ENCODE measurements at places on chromosomes 12 and 14.

DNA sequence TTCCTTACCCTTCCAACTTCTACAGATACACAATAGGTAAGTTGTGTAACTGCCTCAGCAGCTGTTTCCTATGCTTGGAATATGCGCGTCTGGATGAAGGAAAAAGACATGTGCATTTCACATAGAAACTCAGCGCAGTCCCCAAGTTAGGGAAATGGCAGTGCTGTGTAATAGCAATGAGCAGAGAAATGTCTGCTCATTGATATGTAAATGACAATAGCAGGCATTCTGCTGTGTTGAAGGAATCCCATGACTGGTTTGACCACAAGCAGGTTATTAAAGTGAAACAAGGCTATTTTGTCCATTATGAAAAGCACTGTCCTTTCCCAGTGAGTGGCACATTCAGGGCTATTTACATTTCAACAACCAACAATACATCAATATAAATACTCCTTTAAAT lies 106.6 kb downstream of the BTG1 start:
- DNase-seq = no peak

DNA sequence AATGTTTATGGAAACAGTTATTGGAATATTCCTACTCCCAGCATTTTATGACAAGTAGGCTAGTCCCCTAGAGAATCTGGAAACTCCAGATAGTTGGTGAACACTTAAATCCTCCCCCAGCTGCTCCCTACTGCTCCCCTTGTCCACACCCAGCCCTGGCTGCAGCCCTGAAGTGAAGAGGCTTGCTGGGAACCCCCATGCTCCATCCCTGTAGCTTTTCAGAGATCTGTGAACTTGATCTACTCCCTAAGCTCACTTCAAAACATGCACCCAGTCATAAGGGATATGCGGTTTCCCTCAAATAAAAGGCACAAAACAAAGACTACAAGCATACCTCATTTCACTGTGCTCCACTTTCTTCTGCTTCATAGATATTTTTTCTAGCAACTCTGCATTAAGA lies 33.2 kb downstream of the EGLN3 start:
- DNase-seq = no peak

DNA sequence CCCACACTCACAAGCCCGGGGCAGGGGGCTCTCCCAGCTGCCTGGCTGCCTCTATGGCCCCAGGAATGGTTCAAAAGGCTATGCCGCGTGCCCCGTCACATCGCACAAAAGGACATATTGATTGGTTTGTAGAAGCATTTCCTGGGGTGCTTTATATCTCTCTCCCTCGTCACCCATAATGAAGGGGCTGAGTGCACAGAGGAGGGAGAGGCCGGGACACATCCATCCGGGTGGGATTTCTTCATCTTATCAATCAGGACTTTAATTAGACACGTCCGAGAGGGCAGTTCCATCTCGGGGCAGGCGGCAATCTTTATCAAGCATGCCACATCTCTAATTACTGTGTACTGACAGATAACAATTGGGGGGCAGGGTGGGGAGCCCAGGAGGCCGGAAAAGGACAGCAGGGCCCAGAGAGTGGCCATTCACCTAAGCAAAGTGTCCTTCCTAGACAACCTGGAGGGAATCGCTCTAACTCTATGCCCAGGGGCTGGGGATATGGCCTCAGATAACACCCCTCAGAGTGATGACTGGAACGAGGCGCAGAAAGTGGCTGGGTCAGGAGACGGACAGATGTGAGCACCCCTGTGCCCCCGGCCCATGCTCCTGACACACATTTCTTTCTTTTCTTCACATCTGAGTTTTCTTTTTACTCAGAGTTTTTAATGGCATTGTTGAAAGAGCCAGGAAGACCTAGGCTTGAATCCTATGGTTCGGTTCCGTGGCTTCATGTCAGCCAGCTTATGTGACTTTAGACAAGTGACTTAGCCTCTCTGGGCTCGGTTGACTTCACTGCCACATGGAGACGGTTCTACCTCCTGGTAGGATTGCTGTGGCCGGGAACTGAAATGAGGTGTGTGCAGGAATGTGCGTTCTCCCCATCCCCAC lies 36.0 kb upstream of the ESRRB start:
- no peak for DNase-seq

- no peak for DNase-seq
Observed at GRCh38 chr14:53946404-53947093, 10.1 kb downstream of the BMP4 start.

GRCh38 chr12:11663130-11663529 lies 13.7 kb downstream of the ETV6 start:
- no peak for DNase-seq

GRCh38 chr14:22232486-22232885 lies 356.5 kb downstream of the DAD1 start:
- no peak for DNase-seq

DNA sequence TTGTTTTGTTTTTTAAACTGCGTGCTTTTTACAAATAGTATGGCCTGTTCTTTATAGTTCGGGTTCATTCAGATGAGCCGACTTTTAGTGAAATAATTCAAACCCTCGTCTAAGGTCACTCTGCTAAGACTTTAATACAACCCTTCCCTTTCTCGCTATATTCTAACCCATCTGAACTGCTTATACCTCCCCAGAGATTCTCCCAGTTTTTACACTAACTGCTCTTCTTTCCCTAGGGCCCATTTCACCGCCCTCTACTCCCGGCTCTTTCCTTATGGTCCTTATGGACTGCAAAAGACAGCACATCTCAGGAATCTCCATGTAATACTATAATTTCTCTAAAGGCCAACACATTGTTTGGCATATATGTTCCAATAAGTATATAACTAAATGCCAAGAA lies 2.1 kb downstream of the MAPK1IP1L start:
- no peak for DNase-seq

DNA sequence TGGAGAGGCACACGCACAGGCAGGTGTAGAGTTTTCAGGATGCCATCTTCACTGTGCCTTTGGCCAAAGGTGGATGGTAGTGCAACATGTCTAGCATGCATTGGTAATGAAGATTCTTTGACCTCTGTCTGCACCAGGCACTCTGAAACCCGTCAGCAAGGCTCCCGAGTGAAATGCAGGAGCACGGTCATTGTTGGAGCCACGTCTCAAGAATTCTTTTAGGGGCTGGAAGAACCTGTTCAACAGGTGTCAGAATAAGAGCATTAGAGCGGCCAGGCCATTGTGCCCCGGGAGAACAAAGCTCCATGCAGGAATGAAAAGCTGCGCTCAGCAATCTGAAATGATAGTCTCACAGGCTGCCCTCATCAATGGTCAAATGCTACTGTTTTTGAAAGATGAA lies 40.2 kb upstream of the DICER1 start:
- no peak for DNase-seq

- DNase-seq = no peak
Observed at GRCh38 chr12:107057071-107057834, 36.1 kb downstream of the CRY1 start.

- no peak for DNase-seq
Observed at GRCh38 chr14:82778601-82779000, 1244.9 kb upstream of the SEL1L start.

- DNase-seq = no peak
Observed at GRCh38 chr14:105043641-105044040, 21.6 kb downstream of the GPR132 start.

DNA sequence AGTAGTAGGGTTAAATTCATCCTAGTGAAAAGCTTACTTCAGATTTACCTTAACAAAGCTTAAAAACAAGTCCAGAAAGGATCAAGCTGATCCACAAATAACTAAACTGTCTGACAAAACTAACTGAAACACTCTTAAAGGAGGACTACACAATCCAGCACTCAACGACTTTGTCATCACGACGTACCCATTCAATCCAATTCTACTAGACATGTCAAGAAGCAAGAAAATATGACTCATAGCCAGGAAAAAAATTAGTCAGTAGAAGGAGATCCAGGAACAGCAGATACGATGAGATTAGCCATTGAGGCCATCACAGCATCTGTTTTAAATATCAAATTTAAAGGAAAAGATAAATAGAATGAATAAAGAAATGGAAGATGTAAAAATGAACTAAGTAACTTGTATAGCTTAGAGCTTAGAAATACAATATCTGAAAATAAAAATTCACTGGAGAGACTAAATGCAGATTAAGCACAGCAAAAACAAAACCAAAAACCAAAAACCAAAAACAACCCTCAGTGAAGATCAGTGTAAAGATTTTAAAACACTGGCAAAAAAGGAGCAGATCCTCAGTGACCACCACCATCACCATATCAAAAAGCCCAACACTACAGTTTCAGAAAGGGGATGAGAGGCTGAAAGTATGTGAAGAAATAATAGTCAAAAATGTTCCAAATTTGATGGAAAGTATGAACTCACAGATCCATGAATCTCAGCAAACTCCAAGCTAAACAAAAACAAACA lies 95.0 kb upstream of the CCND2 start:
- no peak for DNase-seq

DNA sequence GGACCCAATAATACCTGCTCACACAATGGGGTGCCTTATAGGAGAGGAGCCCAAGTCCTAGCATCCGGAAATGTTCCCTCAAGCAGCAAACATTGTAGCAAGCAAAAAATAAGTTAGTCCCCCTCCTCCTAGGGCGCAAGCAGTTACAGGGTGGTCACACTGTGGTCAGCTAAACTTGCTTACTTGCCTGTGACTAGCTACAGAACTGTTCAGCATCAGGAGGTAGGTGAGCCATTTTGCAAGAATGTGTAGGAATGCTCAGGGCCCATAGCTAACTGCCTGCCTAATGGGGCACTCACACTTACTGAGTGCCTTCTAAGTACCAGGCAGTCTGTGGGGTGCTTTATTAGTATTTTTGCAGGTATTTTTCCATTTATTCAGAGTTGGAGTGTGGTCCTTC lies 154.6 kb upstream of the GRIN2B start:
- DNase-seq = no peak

- no peak for DNase-seq
Observed at GRCh38 chr12:12582895-12583303, 20.2 kb upstream of the DUSP16 start.

DNA sequence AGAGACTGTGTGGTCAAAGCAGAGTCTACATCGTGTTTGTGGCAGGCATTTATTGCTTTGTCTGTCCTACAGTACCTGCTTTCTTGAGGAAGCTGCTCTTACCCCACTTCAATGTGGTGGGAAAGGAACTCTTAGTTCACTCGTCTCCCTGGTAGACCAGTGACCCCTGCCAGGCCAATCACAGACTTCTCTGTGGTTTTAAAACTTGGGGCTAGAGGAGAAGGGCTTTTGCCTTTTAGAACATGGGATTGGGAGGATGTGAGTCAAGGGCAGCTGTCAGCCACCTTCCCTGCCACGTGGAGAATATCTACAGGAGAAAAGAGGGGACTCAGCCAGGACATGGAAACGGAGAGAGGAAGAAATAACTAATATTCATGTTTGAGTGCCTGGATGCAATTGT lies 36.8 kb upstream of the TMED10 start:
- DNase-seq = no peak

DNA sequence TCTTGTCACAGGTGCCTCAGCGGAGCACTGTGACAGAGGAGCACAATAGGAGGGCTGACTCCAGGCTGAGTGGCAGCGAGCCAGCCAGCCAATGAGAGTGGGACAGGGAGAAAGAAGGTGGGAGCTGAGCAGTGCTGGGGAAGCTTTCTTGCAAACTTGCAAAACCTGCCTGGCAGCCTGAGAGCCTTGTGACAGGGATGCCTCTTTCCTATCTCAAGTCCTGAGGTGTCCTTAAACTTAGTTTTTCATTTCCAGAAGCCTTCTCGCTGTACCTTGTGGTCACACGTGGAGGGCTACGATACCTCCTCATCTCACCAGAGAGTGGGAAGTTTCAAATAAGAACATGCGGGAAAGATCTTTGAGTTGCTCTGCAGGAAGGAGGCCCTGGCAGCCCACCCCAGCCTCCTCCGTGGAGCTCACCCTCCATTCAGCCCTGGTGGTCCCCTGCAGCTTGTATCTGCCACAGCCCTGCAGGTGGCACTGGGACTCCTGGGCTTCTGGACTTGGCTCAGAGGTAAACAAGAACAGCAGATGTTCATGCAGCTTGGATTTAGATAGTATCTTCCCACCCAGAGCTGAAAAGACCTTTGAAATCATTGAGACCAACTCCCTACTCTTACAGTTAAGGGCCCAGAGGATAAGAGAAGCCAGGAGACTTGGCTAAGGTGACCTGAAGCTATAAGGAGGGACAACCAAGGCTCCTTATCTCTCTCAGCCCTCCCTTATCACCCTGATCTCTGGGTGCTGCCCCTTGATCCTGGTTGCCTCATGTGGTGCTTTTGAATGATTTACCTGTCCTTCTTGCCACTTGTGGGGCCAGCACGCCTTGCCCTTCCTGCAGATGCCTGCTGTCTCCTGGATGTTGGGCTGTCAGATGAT lies 153.5 kb upstream of the MAX start:
- no peak for DNase-seq

- DNase-seq = no peak
Observed at GRCh38 chr14:65356327-65356836, 56.1 kb upstream of the FUT8 start.

DNA sequence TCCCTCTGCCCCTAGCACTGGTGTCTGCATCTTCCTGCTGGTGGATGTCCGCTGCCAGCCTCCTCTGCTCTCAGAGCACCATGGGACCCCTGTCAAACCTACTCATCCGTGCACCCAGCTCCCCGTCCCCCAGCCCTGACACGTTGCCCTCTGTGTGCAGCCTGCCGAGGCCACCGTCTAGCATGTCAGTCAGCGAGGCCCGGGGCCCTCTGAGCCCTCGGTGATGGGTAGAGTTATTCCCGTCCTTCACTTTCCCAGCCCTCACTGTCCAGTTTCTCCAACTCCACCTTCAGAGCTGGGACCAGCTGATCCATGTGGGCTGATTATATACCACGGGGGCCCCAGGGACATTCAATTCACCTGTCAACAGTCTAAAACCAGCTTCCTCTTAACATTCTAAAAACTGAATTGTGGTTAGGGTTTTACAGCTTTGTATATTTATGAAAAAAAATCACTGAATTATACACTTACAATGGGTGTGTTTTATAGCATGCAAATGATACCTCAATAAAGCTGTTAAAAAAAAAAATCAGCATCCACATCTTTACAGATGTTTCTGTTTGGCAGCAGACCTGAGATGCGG lies 61.3 kb downstream of the CCDC88C start:
- DNase-seq = no peak

DNA sequence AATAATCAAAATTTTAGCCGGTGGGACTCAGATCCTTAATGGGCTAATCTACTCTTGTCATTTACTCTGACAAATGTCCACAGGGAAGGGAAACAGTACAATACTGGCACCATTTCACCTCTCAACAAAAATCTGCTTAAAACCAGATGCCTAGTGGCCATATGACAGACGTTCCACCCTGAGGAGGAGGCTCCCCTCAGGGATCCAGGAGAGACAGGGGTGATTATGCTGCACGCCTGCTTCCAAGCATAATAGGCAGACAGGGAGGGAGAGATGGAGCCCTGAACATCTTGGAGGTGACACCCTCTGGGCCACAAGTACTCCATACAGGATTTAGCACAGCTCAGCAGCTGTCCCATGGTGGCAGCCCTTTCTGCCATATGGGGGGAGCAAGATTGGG lies 24.8 kb upstream of the AKAP6 start:
- no peak for DNase-seq

GRCh38 chr12:70663838-70664237 lies 26.6 kb upstream of the PTPRB start:
- no peak for DNase-seq

DNA sequence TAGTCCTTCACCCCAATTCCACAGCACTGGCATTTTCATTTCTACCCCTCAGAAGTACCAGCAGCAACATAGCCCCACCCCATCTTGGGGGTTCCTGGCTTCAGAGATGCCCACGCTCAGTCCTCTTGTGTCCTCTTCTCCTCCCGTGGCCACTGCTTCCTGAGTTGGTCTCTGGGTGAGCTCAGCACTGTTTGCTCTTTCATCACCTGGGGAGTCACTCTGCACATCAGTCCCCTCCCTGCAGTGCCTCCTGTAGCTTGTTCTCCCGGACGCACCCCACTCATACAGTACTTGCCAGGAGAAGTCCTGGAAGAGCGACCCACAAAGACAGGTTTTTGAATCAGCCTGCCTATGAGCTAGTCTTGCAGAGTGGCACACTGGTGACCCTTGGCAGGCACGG lies 63.8 kb downstream of the GSC start:
- DNase-seq = no peak
